Tibial artery (tissue), 4 donors: ENCODE measurements at places on chromosomes 3 and 15.
A peak's percentile ranks its signal among the peaks of the same experiment; 100 is the strongest.

DNA sequence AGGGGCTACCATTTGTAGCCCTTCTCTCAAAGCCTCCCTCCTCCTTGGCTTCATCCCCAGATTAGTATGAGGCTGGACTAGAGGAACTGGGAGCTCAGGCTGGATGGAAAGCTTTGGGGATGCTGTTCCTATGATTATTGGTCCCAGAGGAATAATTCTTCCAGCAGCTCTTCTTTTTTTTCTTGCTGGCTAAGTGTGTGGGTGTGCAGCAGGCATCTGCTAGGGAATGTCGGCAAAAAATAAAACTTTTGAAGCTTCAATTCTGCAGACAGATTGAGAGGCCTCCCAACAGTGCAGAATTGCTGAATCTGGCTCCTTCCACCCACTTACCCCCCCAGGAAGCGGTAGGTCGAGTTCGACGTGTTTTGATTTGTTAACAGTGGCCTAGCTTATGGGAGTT, 138.5 kb upstream of the ANKRD28 start:
- no peak for DNase-seq

DNA sequence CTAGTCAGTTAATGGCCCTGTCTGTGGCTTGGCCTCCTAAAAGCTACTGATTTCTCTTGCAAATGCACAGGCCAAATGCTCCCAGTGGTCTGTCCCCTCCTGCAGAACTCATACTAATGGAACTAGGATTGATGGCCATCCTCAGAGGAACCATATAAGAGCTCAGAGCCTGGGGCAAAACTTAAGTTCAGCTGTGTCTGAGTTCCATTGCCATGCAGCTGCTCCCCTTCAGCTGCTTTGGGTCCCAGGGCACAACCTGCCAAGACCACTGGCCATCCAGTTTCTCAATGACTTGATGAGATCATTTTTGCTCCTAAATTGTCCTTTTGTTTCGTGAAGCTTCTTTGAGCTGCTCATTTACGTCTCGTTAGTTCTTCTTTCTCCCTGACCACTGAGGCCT, 529.5 kb upstream of the TBL1XR1 start:
- no peak for DNase-seq

GRCh38 chr15:49962044-49962602, 156.9 kb downstream of the ATP8B4 start:
- no peak for DNase-seq

- DNase-seq = peak; percentile 20
These were observed 100.8 kb upstream of the ALDH1A3 start for GRCh38 chr15:100778831-100779288.

DNA sequence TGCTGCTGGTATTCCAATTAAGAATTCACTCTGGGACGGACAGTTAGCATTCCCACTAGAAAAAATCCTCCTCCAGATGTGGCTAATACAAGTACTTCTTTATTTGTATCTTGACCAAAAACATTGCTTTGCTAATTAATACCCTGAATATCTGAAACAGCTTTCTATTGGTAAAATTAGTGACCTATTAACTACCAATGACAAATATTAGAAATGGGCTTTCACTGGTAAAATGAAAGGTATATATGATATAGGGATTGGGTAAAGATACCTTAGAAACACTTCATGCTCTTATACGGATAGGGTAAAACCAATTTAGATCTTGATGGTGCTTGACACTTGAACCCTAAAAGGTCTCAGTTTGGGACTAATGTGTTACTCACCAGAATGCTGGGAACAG, 52.3 kb downstream of the CRTAP start:
- DNase-seq = no peak

DNA sequence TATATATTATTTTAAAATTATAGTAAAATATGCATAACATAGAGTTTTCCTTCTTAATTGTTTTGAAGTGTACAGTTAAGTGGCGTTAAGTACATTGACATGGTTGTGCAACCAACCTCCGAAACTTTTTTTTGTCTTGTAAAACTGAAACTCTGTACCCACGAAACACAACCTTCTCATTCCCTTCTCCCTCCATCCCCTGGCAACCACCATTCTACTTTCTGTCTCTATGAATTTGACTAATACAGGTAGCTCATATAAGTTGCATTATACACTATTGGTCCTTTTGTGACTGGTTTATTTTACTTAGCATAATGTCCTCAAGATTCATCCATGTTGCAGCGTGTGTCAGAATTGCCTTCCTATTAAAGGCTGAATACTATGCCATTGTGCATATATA, 179.4 kb downstream of the SATB1 start:
- DNase-seq = no peak

DNA sequence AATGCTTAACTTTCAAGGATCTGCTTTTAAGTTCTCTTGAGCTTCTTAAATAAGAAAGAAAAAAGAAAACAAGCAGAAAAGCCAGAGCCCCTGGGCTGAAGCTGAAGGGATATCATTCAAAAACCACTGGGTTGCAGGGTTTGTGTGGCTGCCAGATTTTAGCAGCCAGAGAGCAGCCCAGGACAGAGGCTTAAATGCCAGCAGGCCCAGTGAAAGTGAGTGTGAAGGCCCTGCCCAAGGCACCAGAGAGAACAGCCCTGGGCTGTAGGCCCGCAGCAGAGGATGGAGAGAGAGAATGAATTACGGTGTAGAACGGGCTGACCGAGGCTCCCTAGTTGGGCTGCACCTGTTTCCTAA, 106.3 kb upstream of the BOC start:
- no peak for DNase-seq

DNA sequence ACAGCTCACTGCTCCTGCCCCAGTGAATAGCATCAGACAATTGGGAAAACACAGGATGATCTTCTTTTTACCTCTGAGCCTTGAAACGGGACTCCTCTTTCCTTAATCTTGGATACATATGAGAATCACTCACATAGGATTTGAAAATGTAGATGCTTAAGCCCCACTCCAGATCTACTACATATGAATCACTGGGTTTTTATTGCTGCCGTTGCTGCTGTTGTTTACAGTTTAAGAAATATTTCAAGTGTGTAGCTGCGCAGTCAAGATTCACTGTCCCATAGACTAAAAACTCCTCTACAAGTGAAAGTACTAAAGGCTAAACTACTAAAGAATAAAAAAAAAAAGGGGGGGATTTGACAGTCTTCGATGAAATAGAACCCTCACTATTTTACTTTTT, 765.9 kb downstream of the NTRK3 start:
- no peak for DNase-seq

GRCh38 chr3:2765002-2765579, 345.1 kb downstream of the IL5RA start:
- no peak for DNase-seq

DNA sequence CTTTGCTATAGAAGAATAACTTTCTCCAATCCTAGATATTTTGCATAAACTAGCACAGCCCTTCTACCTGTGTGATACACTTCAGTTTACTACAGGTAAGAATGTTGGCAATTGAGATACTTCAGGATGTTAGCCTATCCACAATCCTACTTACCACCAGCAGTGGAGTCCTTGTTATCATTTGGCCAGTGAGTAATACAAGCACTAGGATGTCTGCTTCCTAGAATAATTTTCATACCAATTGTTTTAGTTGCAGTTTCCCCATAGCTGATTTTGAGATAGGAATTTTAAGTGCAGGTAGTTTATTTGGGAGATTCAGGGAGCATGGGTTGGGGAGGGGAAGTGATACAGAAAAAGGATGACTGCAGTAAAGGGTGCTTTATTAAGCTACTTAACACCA, 147.2 kb downstream of the EPHA6 start:
- DNase-seq = no peak

DNA sequence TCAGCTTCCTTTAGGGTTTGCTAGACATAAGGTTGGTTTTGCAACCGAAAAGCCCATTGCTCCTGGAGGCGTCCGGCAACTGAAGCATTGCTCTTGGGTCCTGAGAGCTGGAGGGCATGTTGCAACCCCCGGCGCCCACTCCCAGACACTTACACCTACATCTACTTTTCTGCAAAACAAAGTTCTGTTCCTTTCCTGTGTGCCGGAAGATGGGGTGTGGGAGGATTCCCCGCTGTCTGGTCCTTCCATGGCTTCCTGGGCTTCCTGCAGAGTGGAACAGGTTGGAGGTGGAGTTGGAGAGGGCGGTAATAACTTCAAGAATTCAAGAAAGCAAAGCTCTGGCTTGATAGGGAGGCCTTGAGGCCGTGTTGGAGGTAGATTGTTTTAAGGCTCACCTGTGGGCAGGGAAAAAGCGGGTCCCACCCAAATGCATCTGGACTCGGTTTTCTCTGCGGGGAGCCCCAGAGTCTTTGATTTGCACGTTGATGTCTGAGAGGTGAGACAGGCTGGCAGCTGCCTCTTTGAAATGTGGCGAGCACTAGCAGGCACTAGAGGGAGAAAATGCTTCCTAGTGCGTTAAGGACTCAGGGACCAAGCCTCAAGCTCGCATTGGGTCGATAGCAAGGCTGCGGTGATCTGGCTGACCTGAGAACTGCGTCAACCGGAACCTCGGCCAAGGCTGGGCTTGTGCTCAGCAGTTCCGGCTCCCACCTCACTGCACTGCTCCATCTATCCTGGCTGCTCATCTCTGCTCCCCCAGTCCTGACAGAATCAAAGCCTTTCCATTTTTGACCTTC, 39.5 kb downstream of the NR2F2 start:
- no peak for DNase-seq

DNA sequence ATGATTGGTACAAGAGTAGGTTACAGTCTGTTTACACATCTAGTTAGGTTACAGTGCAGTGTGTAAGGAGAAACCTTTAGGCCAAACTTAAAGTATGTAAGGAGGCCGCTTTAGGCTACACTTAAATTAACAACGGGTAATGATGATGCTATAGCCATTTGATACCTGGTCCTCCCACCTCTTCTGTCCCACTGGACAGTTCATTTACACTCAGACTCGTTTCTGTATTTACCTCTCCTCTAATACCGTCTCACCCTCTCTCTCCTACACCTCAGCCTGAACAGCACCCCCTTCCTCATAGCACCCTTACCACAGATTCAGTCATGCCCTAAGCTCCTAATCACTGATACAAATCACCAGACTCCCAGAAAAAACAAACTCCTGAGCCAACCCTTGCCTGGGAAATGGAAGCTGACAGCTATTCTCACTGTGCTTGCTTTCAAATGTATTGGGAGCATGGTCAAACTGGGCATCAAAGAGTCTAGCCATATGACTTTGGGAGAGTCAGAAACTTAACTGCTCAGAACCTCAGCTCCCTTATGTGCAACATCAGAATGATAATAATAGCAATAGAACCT, 241.3 kb upstream of the SETMAR start:
- no peak for DNase-seq

GRCh38 chr3:160808838-160809237, 52.8 kb downstream of the PPM1L start:
- peak; percentile 20 for DNase-seq

- DNase-seq = peak; percentile 75
These were observed 48.1 kb upstream of the EPHA3 start for GRCh38 chr3:89059211-89059925.

GRCh38 chr3:81581966-81582599, 179.4 kb downstream of the GBE1 start:
- no peak for DNase-seq

DNA sequence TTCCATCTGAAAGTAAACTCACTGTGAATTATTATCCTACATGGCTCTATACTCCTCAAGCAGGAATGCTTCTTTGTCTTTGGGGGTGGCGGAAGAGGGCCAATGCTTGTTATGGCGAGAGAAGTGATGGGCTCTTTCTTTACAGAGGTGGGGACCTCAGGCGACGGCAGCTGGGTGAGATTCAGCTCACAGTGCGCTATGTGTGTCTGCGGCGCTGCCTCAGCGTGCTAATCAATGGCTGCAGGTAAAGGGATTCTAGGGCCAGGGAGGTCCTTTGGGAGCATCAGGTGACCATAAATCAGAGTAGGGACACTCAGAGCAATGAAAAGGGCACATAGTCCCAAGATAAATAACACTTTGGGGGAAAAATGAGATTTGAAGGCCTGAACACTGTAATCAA, 39.0 kb downstream of the ESYT3 start:
- DNase-seq = no peak

GRCh38 chr15:72833561-72833960, 50.0 kb upstream of the ADPGK start:
- DNase-seq = no peak

GRCh38 chr15:101391431-101391830, 96.4 kb upstream of the SNRPA1 start:
- DNase-seq = no peak

- no peak for DNase-seq
These were observed 9.1 kb downstream of the MRPS11 start for GRCh38 chr15:88476635-88477060.

- no peak for DNase-seq
These were observed 157.7 kb downstream of the CGGBP1 start for GRCh38 chr3:87901141-87901540.

DNA sequence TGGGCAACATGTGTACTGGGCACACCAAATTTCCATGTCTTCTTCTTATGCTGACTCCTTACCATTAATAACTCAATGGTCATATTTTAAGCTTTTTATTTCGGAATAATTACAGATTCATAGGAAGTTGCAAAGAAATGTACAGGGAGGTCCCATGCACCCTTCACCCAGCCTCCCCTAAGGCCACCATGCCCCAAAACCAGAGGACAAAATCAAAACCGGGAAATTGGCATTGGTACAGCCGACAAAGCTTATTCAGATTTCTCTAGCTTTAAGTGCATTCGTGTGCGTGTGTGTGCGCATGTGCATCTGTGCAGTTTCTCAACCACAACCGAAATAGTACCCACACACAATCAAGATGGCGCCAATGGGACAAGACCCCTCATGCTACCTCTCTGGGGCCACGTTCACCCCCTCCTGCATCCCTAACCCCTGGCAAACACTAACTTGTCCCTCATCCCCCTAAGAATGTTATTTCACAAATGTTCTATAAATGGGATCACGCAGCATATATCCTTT, 23.4 kb downstream of the ATP10A start:
- DNase-seq = no peak

- DNase-seq = no peak
These were observed 767.1 kb downstream of the NTRK3 start for GRCh38 chr15:87489456-87489855.

DNA sequence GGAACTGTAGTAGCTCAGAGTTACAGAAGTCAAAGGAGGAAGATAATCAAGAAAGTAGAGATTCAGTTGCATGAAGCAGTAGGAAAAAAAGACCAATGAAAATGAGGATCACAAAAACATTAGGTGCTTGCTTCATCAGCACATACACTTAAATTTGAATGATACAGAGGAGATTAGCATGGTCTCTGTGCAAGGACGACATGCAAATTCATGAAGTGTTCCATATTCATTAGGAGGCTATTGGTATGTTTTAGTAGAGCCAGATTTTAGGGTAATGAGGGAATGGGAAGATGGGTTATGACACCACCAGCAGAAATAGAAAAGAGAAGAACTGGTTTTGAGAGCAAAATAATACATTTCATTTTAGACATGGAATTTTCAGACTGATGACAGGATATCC, 21.0 kb upstream of the TTC14 start:
- no peak for DNase-seq

DNA sequence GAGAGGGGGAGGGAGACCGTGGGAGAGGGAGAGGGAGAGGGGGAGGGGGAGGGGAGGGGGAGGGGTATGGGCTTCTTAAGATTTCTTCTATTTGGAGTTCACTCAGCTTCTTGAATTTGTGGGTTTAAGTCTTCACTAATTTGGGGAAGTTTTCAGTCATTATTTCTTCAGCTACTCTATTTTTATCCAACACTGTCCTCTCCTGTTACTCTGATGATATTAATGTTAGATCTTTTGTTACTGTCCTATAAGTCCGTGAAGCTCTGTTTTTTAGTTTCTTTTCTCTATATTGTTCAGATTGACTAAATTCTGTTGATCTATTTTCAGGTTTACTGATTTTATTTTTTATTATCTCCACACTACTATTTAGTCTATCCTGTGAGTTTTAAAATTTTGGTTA, 351.5 kb upstream of the TPM1 start:
- DNase-seq = no peak

- no peak for DNase-seq
These were observed 350.4 kb upstream of the SEMA6D start for GRCh38 chr15:47366884-47367283.
